T follicular helper cell (primary cell): ENCODE measurements at places on chromosomes 4 and X.

DNA sequence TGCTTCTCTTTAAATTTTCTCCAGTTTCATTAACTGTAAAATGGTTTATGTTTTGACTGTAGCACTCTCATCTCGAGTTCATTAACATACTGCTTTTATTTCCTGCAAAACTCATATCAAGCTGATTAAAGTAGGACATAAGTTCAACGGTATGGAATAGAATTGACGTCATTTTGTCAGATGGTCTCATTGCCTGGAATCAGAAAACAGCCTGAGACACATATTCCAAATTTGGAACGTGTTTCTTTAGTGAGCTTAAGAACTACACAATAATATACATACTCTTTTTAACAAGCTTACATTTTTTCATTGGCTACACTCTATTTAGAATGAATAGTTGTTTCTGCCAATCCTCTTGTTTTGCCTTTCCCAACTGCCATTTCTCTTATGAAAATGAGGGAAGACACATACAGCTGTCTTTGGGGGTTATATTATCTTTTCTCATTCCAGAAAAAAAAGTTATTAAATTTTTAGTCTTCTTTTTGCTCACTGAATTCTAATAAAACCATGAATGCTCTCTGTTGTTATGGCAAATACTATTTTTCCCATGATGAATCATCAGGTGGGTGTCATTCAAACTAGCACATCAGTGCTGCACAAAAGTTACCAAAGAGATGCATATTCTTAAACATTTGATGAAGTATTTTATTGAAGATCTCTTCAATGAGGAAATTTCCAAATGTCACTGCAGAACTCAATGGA is 162.8 kb downstream of the GABRB1 start:
- DNase-seq = no peak

DNA sequence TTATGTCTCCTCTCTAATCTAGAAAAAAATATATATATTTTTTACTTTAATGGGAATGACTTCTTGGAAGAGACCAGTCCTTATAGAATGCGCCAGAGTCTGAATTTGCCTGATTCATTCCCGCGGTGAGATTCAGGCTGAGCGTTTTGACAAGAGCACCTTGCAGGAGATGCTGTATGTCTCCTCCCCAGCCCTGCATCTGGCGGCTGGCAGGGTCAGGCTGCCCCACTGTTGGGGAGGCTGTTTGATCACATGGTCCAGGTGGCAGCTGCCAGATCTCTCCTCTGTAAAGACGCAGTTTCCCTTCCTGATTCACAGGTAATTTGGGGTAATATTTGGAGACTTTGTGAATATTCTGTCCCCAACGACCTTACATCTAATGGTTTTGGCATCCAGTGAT is 9.7 kb downstream of the PDZD4 start:
- DNase-seq = no peak

DNA sequence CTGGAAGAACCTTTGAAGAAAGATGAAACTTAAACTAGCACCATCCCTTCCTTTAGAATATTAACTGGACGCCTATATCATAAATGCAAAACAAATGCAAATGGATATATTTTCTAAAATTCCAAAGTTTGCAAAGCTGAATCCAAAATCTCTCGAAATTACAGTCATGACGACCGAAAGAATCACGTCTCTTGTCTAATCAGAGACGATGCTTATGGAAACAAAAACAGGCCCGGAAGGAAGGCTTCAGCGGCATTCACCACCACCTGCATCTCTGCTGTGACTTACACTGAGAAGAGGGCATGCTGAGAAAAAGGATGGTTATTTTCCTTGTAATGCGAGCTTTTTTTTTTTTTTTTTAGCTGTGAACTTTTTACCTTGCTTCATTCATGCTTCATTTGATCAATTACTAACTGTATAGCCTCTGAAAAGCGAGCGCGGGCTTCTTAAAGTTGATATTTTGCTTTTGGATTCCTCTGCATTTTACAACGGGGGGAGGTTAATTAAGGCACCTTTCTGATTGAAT is 209.3 kb downstream of the SOWAHB start:
- no peak for DNase-seq

DNA sequence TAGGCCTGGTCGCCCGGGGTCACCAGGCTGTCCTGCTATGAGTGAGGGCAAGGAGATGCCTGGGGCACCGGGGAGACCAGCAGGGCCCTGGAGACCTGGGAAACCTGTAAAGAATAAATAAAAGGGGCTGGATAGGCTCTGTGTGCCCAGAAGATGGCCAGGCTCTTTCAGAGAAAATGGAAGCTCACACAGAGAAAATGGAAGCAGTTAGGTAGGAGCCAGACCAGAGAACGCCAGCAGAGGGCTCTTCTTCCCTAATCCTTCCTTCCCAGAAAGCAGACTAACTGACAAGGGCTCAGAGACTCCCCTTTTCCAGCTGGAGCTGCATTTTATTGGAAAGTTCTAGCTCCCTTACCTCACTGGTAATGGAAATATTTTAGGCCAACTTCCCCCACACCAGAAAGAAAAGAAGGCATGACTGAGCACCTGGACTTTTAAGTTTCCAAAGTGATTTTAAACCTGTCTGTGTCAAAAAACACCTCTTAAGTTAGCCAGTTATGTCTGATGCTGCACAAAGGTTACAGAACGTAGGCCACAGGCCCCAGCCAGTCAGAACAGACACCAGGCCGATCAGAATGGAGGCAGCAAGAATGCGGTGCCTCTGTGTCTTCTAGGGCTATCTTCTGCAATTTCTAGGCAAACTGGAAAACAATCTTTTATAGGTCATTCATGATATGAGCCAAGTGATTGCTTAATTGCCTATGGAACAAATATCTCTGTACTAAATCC is 74.0 kb downstream of the ATG4A start:
- no peak for DNase-seq

GRCh38 chrX:71616672-71617529 is 1.4 kb downstream of the CXCR3 start:
- DNase-seq = no peak

DNA sequence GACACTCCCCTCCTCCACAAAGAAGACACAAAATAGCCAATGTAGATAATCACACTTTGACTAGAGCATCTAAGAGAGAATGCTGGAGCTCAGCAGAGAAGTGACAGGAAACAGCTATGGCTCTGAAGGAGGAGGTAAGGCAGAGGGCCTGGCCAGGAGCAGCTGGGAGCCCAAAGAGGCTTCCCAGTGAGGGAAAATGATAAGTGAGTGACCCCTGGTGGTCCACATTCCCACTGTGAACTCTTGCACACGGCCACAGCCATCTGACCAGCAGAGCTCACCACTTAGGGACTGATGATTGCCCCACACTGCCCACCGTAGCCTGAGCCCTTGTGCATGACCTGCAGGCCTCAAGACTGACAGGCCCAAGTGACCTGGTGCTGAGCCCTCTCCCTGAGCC is 162.7 kb upstream of the GALNTL6 start:
- no peak for DNase-seq

DNA sequence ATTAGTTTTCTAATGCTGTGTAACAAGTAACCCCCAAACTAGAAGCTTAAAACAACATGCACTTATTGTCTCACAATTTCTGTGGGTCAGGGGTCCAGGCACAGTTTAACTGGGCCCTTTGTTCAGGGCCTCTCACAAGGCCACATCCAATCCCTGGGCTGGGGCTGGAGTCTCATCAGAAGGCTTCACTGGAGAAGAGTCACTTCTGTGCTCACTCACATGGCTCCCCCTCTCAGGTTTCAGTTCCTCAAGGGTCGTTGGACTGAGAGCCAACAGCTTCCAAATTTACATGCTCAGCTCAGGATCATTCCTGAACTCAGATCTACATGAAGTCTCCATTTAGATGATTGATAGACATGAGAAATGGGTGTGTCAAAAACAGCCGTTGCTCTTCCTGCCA is 77.1 kb downstream of the EVC start:
- DNase-seq = no peak

- DNase-seq = no peak
These were observed 16.7 kb upstream of the AFAP1 start for GRCh38 chr4:7956270-7956808.

- DNase-seq = no peak
These were observed 15.1 kb upstream of the CBR4 start for GRCh38 chr4:169025184-169025583.

GRCh38 chrX:15165832-15166231 is 104.1 kb downstream of the ASB9 start:
- DNase-seq = no peak

GRCh38 chrX:13043938-13044337 is 482 bp downstream of the FAM9C start:
- DNase-seq = no peak

- DNase-seq = no peak
These were observed 648.7 kb upstream of the DIPK2B start for GRCh38 chrX:45849261-45849862.

DNA sequence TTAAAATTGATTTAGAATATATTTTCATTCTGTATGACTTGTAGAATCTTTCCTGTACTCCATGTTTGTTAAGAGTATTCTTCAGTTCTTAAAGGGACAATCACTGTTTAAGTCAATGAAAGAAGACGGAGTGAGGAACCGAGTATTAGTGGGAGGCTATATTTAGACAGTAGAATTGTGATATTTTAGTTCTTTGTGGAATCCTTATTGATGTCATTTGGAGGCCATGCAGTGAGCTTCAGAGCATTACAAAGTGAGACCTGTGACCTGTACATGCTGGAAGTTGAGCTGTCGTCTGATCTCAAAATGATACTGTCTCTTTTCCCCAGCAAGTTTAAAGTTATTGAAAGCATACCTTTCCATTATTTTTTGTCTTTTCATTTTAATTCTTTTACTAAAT is 394.7 kb downstream of the GALNTL6 start:
- DNase-seq = no peak

GRCh38 chrX:129705377-129705925 is 33.3 kb upstream of the XPNPEP2 start:
- no peak for DNase-seq

DNA sequence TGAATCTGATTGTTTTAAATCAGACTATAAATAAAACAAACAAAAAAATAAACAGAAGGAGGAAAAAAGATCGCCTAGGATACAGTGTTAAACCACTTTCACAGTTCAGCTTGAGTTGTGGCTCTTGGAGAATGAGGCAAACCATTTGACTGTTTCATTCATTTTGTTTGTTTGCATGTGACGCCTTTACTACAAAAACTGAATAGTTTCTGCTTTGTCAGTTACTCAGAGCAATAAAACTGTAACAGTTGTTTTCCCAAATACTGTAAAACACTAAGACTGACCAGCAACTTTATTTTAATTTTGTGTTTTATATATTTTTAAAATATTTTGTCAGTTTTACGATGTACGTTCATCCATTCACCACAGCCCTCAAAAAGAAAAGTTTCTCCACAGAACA is 214.5 kb downstream of the FBXW7 start:
- DNase-seq = no peak

DNA sequence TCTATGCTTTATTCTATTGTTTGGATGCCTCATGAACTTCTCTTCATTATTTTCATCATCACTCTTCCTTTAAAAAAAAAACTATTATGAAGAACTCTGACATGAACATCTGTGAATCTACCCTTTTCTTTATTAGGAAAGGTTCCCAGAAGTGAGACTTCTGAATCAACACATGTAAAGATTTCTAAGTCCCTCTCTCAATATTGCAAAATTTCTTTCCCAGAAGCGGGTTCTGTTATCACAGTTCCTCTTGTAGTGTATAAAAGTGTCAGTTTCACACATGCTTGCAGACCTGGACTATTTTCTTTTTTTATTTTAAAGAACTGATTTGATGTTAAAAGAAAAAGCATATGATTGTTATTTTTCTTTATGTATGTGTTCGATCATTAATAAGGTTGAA is 330.8 kb upstream of the KLF3 start:
- DNase-seq = no peak

GRCh38 chrX:103729015-103729414 is 18.3 kb downstream of the TMEM31 start:
- no peak for DNase-seq

DNA sequence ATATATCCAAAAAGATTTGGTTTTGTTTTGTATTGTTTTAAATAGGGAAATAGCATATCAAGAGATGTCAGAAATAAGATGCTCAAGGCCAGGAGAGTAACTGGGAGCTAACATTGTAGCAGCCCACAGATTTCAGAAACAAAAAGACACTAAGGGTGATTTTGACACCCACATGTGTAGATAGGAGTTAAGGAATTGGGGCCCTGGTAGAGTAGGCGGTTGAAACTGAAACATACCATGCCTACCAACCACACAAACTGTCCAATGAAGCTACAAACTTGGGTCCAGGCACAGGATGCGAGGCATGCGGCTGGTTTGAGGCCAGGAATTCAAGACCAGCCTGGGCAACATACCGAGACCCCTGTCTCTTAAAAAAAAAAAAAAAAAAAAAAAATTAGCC is 6.3 kb upstream of the HSPA4L start:
- no peak for DNase-seq

GRCh38 chr4:48247142-48247877 is 22.3 kb downstream of the TEC start:
- DNase-seq = no peak

DNA sequence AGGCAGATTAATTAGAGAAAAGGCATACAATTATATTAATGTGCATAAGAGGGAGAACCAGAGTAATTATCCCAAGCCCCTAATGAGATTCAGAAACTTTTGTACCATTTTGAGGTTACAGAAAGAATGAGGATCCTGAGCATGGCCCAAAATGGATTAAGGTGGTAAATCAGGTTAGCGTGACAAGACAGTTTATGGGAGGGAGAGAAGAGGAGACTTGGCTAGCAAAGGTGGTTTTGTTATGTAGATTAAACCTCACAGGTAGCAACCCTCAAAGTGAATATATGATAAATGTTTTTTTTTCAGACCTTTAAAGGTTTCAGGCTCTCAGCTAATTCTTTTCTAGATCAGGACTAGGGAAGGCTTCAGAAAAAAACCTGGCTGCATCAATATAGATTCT is 781.8 kb downstream of the FAM133A start:
- DNase-seq = no peak

GRCh38 chr4:243426-243825 is 61.8 kb downstream of the ZNF732 start:
- no peak for DNase-seq

DNA sequence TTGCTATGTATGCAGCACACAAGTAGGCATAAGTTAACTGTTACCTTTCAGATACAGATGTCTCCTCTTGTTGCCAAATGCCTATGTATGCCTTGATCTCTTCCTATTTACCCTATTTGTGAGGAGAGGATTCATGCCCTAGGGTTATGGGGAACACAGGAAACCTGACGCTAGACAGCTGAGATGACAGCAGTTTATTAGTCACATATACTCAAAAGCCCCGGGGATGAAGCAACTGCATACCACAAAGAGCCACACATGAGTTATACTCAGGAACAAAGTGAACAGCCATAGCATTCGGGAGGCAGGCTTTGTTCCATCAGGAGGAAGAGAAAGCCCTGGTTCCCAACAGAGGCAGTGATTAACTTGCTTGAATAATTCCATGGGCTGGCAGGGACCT is 1011.7 kb upstream of the PCDH7 start:
- DNase-seq = no peak
